ELR (cell line): ENCODE measurements at places on chromosomes 7 and 10.

DNA sequence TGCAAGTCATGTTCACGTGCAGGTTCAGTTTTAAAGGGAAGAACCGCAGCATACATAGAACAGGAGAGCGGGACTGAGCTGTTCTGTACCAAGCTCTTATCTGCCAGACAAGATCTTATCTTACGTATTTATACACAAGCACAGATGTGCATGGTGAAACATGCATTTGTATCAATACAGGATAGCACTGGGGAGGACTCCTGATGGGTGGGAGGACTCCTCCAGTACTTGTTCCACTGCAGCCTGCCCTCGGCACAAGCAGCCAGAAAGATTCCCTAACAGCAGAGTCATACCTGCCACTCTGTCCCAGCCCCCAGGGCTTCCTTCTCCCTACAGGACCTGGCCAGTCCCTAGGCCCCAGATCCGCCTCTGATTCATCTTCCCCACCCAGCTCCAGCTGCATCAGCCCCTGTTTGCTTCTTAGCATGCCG is 13.2 kb upstream of the PRKCQ start:
- DNase-seq: peak; percentile 5

- DNase-seq: no peak
These were observed 11.4 kb downstream of the BLNK start for GRCh38 chr10:96260014-96260413.

DNA sequence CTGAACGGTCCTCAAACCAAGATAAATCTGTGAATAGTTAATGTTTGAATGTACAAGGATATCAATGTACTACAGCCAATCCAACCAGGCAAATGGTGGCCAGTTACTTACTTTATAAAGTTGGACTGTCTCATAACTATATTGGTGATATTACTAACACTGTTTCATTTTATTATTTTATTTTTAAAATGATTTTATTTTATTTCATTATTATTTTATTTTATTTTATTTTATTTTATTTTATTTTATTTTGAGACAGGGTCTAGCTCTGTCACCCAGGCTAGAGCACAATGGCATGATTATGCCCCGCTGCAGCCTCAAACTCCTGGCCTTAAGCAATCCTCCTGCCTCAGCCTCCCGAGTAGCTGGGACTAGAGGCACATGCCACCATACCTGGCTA is 6.8 kb downstream of the IL15RA start:
- no peak for DNase-seq

GRCh38 chr7:39681887-39682441 is 58.6 kb downstream of the RALA start:
- no peak for DNase-seq

DNA sequence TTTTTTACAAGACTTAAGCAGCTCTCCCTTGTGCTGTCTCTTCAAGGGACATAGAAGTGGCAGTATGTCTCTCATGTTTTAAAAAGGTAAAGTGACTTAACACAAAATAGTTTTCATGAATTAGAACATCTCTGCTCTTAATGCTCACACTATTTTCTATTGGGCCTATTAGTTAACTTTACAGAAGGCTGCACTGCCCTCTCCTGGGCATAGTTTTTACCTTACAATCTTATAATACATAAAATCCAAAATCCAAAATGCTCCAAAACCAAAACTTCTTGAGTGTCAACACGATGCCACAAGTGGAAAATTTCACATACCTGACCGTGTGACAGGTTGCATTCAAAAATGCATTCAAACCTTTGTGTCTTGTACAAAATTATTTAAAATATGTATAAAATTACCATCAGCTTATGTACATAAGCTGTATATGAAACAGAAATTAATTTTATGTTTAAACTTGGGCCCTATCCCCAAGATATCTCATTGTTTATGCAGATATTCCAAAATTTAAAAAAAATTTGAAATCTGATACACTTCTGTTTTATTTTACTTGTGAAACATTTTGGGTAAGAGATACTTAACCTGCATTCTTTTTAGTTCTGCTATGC is 25.8 kb downstream of the TES start:
- DNase-seq: peak; percentile 69

- no peak for DNase-seq
These were observed 29.5 kb downstream of the NUDT5 start for GRCh38 chr10:12165999-12166775.

DNA sequence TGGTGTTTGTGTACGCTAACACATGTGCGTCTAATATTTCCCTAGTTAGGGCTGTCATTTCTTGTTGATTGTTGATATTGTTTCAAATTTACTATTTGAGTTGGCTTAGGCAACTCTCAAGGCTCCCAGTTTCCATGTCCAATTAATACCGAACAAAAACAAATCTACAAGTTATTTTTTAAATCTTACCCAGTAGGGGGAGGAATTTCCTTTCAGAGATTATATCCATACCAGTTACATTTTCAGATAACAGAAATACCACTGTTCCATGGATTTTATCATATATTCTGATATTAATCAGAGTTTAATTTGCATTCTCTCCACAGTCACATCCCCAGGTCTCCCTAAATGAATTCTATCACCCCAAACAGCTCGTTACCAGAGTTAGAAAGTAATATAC is 7.2 kb upstream of the AKR1B10 start:
- no peak for DNase-seq

GRCh38 chr10:63265222-63265617 is 132.1 kb downstream of the NRBF2 start:
- DNase-seq: peak; percentile 77

DNA sequence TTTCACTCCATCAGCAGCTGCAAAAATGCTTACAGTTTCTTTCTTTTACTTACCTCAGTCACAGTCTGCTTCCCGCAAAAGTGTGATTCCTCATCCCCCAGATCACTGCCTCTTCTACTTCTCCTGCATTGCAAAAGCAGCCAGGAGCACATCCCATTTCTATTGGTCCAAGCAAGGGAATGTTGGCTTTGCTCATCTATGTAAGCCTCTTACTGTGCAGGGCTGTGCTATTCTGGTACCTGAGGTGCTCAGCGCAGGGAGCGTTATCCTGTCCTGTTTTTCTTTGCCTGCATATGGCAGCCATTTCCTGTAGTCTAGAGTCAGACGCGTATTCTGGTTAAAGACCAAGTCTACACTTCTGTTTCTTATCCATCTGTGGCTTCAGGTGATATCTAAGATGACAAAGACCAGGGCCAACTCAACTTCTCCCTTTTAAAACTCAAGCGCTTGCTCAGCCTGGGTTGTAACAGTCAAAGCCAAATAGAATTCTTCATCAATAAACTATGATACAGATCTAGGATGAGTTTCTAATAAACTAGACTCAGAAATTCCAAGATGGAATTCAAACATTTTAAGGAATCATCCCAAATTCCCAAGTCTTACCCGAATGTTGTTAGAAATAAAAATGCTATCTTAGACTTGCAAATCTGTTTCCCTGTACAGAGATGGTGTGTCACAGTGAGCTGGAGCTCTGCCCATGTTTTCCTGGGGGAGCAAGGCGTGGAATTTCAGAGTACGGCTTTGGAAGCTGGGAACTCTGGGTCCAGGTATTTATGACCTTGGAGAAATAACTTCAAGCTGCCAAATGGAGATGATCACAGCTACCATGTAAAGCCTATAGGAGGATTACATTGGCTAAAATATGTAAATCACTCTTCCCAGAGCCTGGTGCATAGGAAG is 6.1 kb upstream of the RBM17 start:
- DNase-seq: no peak

GRCh38 chr10:78197628-78198272 is 164.1 kb downstream of the RPS24 start:
- DNase-seq: no peak

DNA sequence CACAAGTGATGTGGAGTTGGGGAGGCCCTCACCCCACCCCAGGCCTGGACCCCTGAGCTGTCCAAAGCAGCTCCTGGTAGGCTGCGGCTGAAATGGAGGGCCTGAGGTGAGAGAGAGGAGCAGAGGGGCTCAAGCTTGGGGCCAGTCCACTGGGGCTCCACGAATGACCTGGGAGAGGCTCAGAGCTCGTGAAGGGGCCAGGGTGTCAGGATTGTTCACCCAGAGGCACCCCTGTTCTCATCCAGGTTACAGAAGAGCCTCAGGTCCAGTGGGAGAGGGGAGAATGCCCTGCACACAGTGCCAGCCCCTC is 102.2 kb upstream of the RET start:
- no peak for DNase-seq

DNA sequence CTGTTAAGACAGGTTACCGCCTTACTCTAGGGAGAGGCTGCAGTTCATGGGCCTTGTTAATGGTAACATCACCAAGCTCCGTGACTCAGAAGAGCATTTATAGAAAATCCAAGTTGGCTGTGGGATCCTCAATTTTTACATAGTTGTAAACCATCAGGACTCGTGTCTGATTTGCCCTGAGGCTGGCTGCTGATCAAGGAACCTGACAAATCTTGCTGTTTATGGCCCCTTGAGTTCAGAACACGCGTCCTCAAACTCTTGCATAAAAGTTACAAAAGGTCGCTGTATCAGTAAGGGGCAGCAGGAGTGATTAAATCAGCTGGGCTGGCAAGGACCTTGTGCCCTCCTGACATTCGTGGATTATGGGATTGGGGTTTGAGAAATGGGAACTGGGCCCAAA is 4.6 kb downstream of the SLC13A4 start:
- no peak for DNase-seq

DNA sequence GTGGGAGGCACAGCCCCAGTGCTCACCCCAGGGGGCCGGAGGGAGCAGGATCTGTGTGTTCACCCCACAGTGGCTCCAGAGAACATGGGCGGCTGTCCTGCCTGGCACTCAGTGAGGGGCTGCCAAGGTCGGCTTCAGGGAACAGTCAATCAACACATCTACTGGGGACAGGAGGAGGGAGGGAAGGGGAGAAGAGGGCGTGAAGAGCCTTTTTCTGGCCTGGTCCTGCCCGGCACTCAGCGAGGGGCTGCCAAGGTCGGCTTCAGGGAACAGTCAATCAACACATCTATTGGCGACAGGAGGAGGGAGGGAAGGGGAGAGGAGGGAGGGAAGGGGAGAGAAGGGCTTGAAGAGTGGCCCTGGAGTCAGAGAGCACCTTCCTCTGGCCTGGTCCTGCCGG is 184.9 kb downstream of the ADARB2 start:
- no peak for DNase-seq

- DNase-seq: peak; percentile 29
These were observed 1.5 kb upstream of the KAT6B start for GRCh38 chr10:74824900-74825370.

GRCh38 chr7:135711139-135711469 is 16.9 kb downstream of the SLC13A4 start:
- no peak for DNase-seq

- no peak for DNase-seq
These were observed 562.0 kb upstream of the SEMA3D start for GRCh38 chr7:85748861-85749260.

GRCh38 chr7:127873151-127873550 is 158.1 kb downstream of the LRRC4 start:
- no peak for DNase-seq

DNA sequence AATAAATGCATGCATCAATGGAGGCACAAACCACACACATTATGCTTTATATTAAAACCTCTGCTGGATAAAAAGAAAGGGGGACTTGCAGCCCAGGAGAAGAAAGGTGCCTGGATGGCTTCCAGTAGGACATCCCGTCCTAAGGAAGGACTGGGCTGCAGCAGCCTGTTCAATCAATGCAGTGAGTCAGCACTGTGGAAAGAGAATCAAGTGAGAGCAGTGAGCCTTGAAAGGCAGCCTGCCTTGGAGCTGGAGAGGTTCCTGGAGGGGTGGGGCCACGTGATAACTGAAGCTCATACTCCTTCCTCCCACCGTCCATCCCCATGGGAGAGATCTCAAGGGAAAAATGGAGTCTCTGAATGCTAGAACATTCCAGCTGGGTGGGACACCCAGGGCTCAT is 501.2 kb downstream of the ADRA2A start:
- no peak for DNase-seq

- DNase-seq: peak; percentile 33
These were observed 7.3 kb downstream of the LRRN3 start for GRCh38 chr7:111098011-111098925.

DNA sequence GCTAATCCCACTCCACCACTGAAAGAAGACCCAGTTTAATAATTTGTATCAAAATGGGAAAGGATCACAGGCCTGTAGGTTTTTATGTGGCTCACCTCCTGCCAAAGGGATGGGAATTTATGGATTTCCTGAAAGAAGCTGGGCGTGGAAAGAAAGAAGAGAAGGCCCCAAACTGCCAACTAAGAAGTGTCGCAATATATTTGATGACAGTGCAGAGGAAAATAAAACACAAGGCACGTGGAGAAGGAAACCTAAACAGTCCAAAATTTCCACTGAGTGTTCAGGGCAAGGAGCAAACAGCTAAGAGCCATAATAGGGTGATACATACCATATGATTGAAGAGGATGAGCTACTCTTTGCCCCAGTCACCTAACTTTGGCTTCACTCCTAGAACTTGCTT is 667.2 kb downstream of the GATA3 start:
- DNase-seq: no peak

- DNase-seq: peak; percentile 98
These were observed 123.6 kb downstream of the TCF7L2 start for GRCh38 chr10:113073549-113074189.

DNA sequence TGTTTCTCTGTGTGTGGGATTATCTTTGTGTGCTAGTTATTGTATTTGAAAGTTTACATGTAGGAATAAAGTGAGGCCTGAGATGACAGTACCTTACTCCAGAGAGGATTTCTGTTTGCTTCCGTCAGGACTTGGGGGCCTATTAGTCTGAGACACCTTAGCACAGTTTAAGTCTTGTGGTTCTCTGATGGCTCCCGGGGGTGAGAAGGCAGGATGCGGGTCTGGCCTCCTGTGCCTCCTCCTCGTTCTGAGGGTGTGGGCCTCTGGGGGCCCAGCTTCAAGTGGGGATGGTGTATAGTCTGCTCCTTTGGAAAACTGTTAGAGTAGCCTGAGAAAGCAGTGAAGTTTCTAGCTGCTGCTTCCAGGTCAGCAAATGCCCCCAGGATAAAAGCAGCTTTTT is 12.4 kb downstream of the MTURN start:
- DNase-seq: no peak

DNA sequence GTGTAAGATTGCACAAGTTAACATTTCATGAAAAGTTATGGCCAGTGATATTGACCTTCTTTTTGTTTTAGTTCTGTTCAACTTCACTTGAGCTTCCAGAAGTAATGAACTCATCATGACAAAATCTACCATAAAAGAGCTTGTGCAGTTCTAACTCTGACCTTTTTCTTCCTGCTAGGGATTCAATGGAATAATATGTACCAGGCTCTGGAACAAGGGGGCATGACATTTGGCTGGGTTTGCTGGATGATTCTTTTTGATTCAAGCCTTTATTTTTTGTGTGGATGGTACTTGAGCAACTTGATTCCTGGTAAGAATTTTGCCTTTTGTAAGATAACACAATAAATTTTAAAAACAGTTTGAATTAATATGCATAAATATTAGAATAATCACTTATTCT is 205.0 kb downstream of the ABCA13 start:
- DNase-seq: no peak

GRCh38 chr10:132385721-132386418 is 11.1 kb upstream of the PWWP2B start:
- no peak for DNase-seq

DNA sequence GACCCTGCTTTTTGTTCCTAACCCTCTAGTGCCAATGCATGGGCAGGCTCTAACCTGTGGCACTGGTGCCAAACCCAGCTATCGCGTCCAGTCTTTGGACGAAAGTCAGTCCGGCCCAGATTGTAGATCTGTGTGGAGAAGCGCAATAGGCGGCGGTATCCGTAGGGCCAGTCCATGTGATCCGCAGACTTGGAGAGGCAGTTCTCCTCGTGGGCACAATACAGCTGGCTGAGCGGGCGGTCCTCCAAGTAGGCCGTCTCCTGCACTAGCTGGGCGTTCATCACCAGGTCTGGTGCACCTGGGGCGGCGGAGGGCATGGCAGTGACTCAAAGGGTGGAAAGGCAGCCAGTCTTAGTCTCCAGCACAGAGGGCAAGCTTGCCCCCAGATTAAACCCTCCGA is 14.5 kb downstream of the LOXL4 start:
- no peak for DNase-seq
